ENCODE measurements at places on chromosomes 1 and 21.

- no peak for DNase-seq
These were observed 187.5 kb downstream of the TPR start for GRCh38 chr1:186187601-186188000.

DNA sequence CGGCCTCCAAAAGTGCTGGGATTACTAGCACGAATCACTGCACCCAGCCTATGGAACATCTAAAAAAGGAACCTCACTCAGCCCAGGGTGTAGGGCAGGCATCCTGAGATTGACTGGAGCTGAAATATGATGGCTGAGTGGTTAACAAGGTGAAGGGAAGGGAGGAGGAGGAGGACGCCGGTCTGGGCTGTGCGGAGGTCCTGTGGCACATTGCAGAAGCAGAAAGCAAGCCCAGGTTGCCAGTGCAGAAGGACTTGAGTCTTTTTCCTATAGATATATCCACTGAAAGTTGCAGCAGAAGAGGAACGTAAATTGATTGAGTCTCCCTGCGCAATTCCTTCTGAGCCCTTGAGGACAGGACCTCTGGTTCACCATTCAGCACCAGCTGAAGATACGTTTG lies 1.5 kb upstream of the KIF17 start:
- peak; percentile 39 for DNase-seq

GRCh38 chr1:47756411-47756810 lies 240.8 kb downstream of the TRABD2B start:
- DNase-seq, result no peak

- no peak for DNase-seq
These were observed 2.4 kb downstream of the TNFAIP8L2 start for GRCh38 chr1:151158751-151159251.

- no peak for DNase-seq
These were observed 17.0 kb downstream of the PADI2 start for GRCh38 chr1:17102232-17102631.

DNA sequence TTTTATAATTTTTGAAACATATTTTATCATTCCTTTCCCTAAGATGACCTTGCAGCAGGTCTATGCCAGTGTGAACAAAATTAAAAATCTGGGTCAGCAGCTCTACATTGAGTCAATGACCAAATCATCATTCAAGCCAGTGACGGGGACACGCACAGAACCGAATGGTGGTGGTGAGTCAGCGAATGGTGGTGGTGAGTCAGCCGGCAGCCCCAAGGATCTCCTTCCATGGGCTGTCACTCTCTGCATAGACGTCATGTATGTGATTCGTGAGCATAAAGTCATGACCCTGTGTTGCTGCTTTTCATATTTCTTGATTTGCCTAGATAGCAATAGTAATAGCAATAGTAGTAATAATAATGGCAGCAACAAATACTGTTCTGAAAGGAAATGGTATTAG lies 26.3 kb downstream of the PER3 start:
- DNase-seq, result no peak

DNA sequence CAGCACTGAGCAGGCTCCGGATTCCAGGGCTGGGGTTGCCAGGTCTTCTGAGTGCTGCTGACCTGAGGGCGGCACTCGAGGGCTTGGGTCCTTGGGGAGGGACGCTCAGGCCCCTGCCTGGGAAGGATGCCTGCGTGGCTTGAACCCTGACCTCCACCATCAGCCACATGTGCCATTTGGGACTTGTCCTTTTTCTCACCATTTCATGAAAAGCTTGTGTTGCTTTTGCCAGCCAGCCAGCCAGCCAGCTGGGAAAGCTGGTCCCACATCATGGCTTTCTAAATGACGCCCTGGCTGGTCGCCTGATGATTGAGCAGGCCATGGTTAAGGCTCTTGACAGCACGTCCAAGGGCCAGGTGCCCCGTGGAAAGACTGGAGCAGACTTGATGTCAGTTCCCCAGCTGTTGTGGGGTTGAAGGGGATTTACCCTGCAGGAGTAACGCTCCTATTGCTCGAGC lies 168.7 kb downstream of the CAMTA1 start:
- no peak for DNase-seq

DNA sequence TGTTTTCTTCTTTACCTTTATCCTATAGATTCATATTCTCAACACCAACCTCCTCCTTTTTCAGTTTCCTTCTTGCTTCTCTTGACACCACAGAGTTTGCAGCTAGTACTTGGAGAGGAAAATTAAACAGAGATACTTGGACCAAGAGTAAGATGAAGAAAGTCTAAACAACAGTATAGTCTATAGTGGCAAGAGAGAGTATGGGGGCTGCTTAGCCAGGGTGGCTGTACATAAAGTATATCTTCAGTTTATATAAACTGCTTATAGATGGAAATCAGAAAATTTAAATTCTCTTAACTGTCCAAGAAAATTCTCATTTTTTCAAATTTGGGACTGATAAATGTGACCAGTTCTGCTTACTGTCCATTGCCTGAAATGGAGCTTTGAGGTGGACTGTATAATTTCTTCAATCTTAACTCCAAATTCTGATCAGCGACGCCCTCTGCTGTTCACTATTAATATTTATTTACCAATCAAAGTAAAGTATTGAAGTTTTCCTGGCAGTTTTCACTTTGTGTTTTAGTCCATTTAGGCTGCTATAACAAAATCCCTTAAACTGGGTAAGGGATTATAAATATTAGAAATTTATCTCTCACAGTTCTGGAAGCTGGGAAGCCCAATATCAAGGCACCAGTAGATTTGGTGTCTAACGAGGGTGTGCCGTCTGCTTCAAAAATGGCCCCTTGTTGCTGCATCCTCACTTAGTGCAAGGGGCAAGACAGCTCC lies 14.8 kb upstream of the METTL18 start:
- DNase-seq, result no peak

GRCh38 chr1:117061986-117062415 lies 1.9 kb downstream of the TTF2 start:
- DNase-seq, result no peak

DNA sequence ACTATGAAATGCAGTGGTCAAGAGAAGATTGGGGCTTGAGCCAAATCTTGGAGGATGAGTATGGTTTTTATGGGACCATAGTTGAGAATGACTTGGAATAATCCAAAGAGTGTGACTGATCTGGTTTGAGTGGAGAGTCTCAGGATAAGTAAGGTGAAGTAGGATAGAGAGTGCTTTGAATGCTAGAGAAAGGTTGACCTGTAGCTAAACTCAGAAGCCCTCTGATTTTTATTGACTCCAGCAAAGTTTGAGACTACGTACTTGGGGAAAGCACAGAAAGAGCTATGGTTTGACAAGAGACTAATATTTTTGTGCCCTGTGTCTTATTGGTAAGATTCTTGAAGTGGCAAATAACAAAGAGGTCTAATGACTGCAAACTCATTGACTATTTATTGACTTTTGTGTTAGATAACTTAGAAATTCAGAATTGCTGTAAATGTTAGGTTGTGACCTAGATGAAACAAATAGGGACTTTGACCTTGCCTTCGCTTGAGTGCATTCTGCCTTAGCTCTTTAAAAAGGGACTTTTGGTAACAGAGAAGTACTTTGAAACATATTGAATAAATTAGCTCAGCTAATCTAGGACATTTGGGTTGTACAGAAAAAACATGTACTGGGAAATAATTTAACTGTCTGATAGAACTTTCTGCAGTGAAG lies 35.1 kb downstream of the UAP1 start:
- no peak for DNase-seq

DNA sequence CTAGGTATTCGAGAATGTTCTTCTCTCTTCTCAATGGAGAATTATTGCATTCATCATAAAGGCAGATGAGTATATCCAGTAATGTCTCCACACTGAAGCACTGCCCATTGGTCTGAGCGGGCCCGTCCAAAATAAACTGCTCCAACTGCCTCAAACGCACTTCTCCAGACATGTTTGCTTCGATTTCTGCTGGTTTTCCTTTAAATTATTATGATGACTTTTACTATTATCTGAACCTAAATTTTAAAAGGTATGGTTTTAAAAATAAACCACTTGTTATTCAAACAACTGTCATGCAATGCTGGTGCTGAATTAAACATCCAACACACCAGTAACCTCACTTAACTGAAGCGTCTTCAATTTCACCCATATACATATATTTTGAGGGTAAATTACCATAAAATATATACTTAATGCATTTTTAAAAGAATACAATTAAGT lies 1.3 kb downstream of the CDC42BPA start:
- DNase-seq, result no peak

GRCh38 chr1:150974580-150975478 lies at the start of gene CERS2:
Gene CERS2, minus strand, starts transcription at chr1:150974835. Its CDS starts 5,745 bp downstream, at chr1:150969090.
- peak; percentile 91 for DNase-seq

- no peak for DNase-seq
These were observed 1052.8 kb downstream of the BRINP3 start for GRCh38 chr1:189424746-189425331.

- DNase-seq, result peak; percentile 80
These were observed 64.3 kb upstream of the TRABD2B start for GRCh38 chr1:48061162-48062136.

- DNase-seq, result no peak
These were observed 35.4 kb upstream of the AGPAT3 start for GRCh38 chr21:43829575-43830119.

- no peak for DNase-seq
These were observed 22.3 kb downstream of the IL6R start for GRCh38 chr1:154427173-154428139.

DNA sequence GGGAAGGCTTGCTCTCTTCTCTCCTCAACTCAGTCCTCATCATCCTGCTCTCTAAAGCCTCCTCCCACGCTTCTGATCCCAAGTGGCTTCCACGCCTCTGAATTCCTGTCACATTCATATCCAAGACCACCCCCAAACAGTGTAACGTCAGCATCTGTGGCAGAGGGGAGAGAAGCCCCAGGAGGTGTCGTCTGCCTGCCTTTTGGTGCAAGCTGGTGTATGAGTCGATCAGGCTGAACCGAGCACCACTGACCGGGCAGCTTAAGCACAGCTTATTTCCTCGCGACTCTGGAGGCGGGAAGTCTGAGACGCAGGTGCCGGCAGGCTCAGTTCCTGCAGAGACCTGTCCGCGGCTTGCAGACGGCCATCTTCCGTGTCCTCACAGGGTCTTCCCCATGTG lies 123.8 kb upstream of the RAB4A start:
- DNase-seq, result no peak

DNA sequence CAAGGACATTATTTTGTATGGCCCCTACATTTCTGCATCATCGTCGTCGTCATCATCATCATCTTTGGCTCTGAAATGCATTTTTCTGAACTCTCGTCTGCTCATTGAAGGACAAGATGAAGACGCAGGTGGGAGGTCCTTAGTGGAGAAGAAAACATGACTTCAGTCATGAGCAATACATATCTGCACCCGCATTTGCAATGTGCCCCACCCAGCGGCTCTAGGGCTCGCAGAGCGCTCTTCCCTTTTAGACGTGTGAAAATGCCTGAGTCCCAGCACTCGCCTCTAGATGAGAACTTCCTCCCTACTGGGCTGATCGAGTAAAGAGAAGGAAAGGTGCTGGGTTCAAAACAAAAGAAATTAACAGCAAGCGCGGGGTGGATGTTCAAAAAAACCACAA lies 10.1 kb downstream of the C1orf174 start:
- DNase-seq, result no peak

- DNase-seq, result no peak
These were observed 198.6 kb downstream of the SDCCAG8 start for GRCh38 chr1:243454328-243454997.

DNA sequence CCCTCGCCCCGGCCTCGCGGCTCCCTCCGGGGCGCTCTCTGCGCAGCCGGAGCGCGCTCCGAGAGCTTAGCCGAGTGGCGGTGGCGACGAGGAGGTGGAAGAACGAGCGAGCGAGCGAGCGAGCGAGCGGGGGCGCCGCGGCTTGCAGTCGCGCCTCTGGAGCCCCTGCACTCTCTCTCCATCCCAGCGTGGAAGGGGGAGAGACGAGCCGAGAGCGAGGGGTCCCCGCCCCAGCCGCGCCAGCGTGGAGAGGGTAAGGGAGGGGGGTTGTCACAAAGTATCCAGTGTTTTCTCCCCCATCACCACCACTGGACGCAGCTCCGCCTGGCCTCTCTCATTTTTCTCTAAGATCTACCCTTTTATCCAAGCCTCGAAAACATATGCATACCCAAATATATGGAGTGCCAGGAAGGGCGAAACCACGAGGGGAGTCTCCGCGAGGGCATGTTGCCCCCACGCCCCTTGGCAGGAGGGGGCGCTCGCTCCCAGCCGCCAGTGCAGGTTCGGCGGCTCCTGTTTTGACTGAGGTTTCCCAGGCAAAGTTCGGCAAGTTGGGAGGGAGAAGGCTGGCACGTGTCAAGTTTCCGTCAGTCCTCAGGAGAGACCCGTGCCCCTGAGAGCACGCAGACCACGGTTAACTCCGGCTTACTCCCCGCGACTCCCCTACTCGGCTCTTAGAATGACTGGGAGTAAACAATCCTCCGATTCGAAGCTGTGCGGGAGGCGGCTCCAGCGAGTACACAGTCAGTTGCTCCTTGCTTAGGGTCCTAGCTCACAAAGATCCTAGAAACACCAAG lies 569 bp upstream of the DAB1 start:
- peak; percentile 63 for DNase-seq

- DNase-seq, result no peak
These were observed 3.0 kb downstream of the HECTD3 start for GRCh38 chr1:45008076-45008475.

- no peak for DNase-seq
These were observed 4.4 kb upstream of the CAPN2 start for GRCh38 chr1:223708001-223708359.

GRCh38 chr1:17056551-17056950 lies 2.7 kb upstream of the SDHB start:
- DNase-seq, result no peak

DNA sequence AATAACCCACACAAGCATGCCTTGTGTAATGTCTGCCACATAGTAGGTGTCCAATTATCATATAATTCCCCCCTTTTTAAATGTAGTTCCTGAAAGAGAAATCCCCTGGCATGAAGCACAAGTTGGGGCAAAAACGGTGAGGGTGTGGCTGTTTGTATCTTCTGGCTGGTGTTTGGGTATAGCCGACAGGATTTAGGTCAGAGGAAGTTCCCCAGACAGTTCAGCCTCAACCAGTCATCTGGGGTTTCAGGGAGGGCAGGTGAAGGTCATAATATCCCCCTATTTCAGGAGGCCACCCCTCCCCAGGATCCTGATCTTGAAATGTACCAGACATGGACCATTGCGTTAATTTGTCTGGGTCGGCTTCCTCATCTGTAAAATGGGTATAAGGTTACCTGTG lies 29.1 kb upstream of the JUN start:
- no peak for DNase-seq

Data from sciatic nerve (tissue), 2 donors.